ENCODE measurements at places on chromosomes 7 and 10.

DNA sequence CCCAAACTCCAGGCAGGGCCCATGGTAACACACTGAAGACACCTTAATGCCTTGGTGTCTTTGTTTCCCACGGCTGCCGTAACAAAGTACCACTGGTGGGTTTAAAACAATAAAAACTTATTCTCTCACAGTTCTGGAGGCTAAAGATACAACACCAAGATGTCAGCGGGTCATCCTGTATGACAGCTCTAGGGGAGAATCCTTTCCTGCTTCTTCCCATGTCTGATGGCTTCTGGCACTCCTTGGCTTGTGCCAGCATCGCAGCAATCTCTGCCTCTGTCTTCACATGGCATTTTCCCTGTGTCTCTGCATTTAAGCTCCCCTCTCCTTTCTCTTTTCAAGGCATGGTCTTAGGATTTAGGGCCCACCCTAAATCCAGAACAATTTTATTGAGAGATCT lies 33.1 kb downstream of the PRSS2 start:
- no peak for DNase-seq

DNA sequence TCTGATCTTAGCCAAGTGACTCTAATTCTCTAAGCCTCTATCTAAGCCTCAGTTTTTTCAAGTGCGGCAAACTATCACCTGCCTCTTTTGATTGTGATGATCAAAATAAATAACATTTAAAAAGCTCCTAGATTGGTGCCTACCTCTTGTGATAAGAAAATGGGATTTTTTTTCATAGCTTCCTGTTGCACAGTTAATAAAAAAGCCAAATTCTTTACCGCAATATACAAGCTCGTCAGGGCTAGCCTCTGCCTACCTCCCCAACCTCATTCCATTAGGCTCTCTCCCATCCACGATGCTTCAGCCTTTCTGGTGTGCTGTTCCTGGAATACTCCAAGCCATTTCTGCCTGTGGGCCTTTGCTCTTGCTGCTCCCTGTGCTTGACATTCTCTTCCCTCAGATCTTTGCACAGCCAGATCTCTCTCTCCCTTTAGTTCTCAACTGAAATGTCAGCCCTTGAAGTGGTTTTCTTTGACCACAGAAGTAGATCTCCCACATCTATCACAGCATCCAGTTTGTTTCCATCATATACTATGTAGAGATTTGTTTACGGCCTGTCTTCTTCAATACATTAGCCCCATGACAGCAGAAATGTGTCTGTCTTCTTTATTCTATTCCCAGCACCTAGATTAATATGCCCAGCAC lies 48.8 kb downstream of the SFR1 start:
- DNase-seq, result no peak

GRCh38 chr7:76327610-76328009 lies 25.1 kb downstream of the HSPB1 start:
- no peak for DNase-seq

DNA sequence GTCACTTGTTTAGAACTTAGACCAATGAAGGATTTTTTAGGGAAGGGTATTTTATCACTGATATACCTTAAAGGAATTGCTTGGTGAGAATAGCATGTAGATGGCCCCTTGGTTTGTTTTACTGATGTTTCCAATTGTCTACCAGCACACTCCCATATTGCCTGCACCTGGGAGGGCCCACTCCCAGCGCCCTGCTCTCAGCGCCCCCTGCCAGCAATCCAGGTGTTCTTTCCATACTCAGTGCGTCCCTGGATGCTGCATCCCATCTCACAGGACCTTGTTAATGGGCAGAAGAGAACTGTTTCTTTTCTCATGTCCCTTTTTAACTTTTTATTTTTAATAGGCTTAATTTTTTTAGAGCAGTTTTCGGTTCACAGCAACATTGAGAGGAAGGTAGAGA lies 24.1 kb upstream of the SFRP5 start:
- no peak for DNase-seq

All from left hindlimb (tissue), 1 donor.